Gastrocnemius medialis (tissue), 4 donors: ENCODE measurements at places on chromosomes 4 and X. TPM values are rescaled to one million over a fixed set of nuclear protein-coding genes. Genes with fewer than 3 reads are reported as not detected.

DNA sequence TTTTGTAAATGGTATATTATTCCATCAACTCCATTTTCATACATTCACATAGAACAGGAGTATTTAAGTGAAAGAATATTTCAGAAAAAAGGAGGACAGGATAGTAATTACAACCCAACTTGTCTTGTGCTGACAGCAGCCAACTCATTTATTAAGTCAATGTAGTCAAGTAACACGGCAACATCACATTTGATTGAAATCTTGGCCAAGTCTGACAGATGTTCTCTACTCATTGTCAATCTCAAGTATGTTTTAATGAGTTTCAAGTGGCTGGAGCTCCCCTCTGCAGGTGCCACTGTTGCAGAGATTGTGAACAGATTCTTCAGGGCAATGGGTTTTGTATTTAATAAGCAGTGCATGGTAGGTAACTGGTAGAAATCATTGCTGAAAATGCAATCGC is 332.5 kb downstream of the C4orf33 start:
- H3K4me1 ChIP-seq: no peaks in the 10 kb centered on the region

- H3K27me3 ChIP-seq: no peaks in the 10 kb centered on the region
- no peaks in the 10 kb centered on the region for H3K4me1 ChIP-seq
- no peak for DNase-seq
- no peak overlapping the region for H3K27ac ChIP-seq
These were observed 55.1 kb downstream of the DMD start for GRCh38 chrX:33156152-33156726.

GRCh38 chr4:79977131-79977840 is 95.7 kb downstream of the ANTXR2 start:
- H3K4me3 ChIP-seq: no peak overlapping the region
- no peaks in the 10 kb centered on the region for H3K36me3 ChIP-seq
- H3K27ac ChIP-seq: no peak overlapping the region
- no peaks in the 10 kb centered on the region for H3K4me1 ChIP-seq

DNA sequence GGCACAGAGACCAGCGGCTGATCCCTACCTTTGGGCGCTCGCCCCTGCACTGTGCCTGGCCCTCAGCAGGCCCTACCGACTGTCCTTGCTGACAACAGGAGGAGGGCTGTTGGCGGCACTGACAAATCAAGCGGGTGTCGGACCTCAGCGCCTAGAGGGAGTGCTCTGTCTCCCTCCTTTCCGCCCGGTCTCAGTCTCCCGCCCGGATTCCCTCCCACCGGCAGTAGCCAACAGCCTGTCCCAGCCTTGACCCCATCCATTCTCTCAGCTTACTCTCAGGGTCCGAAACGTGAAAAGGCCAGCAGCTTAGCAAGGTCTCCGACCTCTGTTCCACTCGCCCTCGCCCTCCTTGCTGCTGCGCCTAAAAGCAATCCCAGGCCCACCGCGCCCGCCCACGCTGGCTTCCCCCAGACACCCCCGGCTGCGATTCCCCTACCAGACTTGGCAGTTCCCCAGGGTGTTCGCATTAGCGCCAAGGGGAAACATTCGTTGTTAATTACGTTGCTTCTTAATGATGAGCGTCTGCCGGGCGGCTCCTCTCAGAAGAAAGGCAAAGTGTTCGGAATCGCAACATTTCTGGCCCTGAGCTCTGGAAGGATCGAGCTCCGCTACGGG is 96.2 kb downstream of the SOWAHB start:
- H3K4me3 ChIP-seq: no peak overlapping the region
- no peaks in the 10 kb centered on the region for H3K4me1 ChIP-seq
- H3K27ac ChIP-seq: no peak overlapping the region
- DNase-seq: no peak
- H3K36me3 ChIP-seq: no peaks in the 10 kb centered on the region
- H3K27me3 ChIP-seq: no peaks in the 10 kb centered on the region

DNA sequence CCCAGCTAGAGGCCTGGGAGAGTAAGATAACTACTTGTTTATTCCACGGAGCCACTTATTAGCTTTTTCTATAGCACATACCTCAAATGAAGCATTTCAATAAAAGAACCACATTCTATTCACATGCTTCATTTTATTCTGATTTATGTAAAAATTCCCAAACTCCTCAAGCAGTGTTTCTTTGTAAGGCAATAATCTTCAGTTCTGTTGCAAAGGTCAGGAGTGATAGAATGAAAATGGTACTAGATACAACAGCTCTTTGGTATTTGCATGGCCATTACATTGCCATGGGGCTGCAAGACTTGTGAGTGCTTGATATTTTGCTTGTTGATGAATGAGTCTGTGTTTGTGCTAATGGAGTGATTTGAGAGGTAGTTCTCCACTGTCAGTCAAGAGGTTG is 39.4 kb downstream of the AR start:
- no peaks in the 10 kb centered on the region for H3K27me3 ChIP-seq
- H3K4me3 ChIP-seq: no peak overlapping the region

GRCh38 chr4:35963974-35964515 is 280.3 kb downstream of the ARAP2 start:
- no peak overlapping the region for H3K27ac ChIP-seq
- no peaks in the 10 kb centered on the region for H3K4me1 ChIP-seq
- DNase-seq: no peak
- no peaks in the 10 kb centered on the region for H3K27me3 ChIP-seq
- no peaks in the 10 kb centered on the region for H3K36me3 ChIP-seq
- H3K4me3 ChIP-seq: no peak overlapping the region

DNA sequence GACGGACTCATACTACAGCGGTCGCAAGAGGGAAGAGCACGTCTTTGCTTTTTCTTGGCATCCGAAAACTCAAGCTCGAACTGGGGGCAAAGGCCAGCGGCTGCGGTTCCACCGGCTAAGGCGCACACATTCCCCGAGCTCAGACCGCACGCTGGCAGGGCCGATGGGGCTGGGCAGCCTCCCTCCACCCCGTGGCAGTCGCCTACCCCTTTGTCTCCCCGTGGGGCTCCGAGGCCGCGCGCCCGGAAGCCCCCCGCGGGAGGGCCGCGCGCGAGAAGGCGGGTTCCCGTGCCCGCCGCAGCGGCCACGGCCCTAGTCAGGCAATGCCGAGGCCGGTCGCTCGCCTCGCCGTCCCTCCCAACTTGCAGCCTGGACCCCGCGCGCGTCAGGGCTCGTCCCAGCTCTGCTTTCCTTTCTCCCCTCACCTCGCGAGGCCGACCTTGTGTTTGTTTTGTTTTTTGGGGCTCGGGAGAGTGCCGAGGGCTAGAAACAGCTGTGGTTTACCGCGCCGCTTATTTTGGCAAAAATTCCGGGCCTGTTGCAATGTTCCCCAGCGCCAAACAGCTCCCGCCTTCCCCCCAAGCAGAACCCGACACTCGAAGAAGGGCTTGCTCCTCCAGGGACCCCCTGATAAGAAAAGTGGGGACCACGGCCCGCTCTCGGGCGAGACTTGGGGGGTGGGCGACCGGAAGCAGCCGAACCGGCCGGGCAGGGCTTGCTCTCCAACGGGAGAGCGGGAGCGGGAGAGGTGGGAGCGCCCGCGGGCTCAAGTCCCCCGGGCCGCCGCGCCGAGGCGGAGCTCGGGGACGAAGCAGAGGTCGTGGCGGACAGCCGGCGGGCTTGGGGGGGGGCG is 561 bp upstream of the N4BP2 start:
- peaks cover 13% of the 10 kb centered on the region for H3K4me1 ChIP-seq
- peak overlapping the region; percentile 88 for H3K4me3 ChIP-seq
- H3K36me3 ChIP-seq: no peaks in the 10 kb centered on the region

DNA sequence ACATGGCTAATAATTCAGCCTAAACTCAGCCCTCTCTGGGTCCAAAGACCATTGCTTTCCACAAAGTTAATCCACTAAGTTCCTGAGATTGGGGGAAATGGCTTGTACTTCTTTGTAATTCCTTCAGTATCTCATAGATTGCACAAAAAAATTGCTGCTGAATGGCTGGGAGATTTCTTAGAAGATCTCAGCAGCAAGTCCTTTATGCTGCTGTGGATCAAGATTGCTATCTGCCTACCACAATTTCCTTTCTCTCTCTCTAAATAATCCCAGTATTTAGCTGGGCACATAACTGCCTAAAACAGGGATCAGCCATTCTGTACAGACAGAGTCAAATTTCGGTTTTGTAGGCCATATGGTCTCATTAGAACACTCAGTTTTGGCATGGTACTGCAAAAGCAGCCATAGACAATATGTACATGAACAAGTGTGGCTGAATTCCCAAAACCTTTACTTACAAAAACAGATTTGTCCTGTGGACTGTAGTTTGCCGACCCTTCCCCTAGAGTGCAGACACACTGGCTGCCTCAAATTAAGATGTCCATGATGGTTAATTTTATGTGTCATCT is 18.5 kb upstream of the HOPX start:
- no peak for DNase-seq
- H3K4me1 ChIP-seq: no peaks in the 10 kb centered on the region
- H3K4me3 ChIP-seq: no peak overlapping the region
- no peaks in the 10 kb centered on the region for H3K27me3 ChIP-seq
- H3K27ac ChIP-seq: no peak overlapping the region

DNA sequence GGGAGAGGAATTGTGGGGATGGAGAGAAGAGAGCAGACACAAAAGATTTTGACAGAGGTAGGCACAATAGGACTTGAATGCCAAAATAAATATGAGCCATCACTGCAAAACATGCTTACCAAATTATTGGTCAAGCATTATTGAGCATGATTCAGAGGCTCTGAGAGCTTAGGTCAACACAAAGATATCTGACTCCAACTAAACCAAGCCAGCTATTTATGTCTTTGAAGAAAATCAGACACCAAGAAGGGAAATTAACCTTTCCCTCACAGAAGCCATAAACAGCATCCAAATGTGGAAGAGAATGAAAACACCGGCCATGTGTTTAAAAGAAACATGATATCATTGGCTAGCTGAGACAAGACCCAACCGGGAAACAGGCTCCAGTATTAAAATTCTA is 323.2 kb downstream of the RAB28 start:
- DNase-seq: no peak
- H3K4me1 ChIP-seq: no peaks in the 10 kb centered on the region
- no peak overlapping the region for H3K27ac ChIP-seq
- no peak overlapping the region for H3K4me3 ChIP-seq
- H3K36me3 ChIP-seq: no peaks in the 10 kb centered on the region

- peaks cover 3% of the 10 kb centered on the region for H3K4me1 ChIP-seq
- no peaks in the 10 kb centered on the region for H3K36me3 ChIP-seq
- H3K27me3 ChIP-seq: no peaks in the 10 kb centered on the region
- no peak overlapping the region for H3K4me3 ChIP-seq
These were observed 76.2 kb upstream of the SCOC start for GRCh38 chr4:140297221-140297570.

- no peaks in the 10 kb centered on the region for H3K4me1 ChIP-seq
- no peak overlapping the region for H3K4me3 ChIP-seq
- H3K36me3 ChIP-seq: no peaks in the 10 kb centered on the region
- H3K27ac ChIP-seq: no peak overlapping the region
- no peaks in the 10 kb centered on the region for H3K27me3 ChIP-seq
These were observed 64.4 kb downstream of the SHROOM3 start for GRCh38 chr4:76499461-76499860.

- no peak for DNase-seq
- no peaks in the 10 kb centered on the region for H3K4me1 ChIP-seq
- H3K27me3 ChIP-seq: no peaks in the 10 kb centered on the region
- no peaks in the 10 kb centered on the region for H3K36me3 ChIP-seq
These were observed 21.3 kb downstream of the ALPK1 start for GRCh38 chr4:112318239-112319142.

USP17L24 gene
- not detected for total RNA-seq

GYPE gene
- not detected for total RNA-seq

RAB33A gene
- total RNA-seq: not detected
